ENCODE measurements at places on chromosomes 5 and 9. TPM values are rescaled to one million over a fixed set of nuclear protein-coding genes. Genes with fewer than 3 reads are reported as not detected.

DNA sequence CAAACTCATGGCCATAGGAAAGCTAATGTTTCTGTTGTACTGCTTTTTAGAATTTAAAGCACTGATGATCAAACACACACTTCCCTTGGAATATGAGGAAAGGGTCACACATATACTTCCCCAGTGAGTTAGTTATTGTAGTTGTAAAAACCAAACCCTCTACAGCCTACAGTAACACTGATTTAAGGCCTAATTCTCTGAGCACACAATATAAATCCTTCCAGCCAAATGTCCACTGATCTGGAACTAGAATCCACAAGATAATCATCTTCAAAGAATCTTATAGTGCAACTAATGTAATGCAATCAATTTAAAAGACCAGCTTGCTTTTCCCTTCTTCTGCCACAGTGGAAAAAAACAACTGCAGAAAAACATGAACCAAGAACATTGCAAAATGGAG is 219.3 kb downstream of the CAAP1 start:
- no peaks in the 10 kb centered on the region for H3K27me3 ChIP-seq
- H3K4me3 ChIP-seq = no peak overlapping the region
- DNase-seq = no peak
- no peak overlapping the region for H3K27ac ChIP-seq
- H3K4me1 ChIP-seq = no peaks in the 10 kb centered on the region

GRCh38 chr9:35112257-35113020 is 3.2 kb downstream of the ATOSB start:
- DNase-seq = no peak
- H3K27ac ChIP-seq = peak overlapping the region; percentile 83
- H3K4me1 ChIP-seq = peaks cover 61% of the 10 kb centered on the region
- peaks cover 15% of the 10 kb centered on the region for H3K36me3 ChIP-seq
- H3K27me3 ChIP-seq = no peaks in the 10 kb centered on the region

GRCh38 chr5:17727098-17727497 is 92.8 kb downstream of the TAF11L14 start:
- no peak overlapping the region for H3K27ac ChIP-seq
- no peaks in the 10 kb centered on the region for H3K27me3 ChIP-seq

Gene POU5F2
- 4.1 TPM for total RNA-seq

Data from spinal cord (tissue), 10 donors.